Activated CD4-positive, CD25-positive, alpha-beta regulatory T cell (primary cell): ENCODE measurements at places on chromosomes 12 and 14.

DNA sequence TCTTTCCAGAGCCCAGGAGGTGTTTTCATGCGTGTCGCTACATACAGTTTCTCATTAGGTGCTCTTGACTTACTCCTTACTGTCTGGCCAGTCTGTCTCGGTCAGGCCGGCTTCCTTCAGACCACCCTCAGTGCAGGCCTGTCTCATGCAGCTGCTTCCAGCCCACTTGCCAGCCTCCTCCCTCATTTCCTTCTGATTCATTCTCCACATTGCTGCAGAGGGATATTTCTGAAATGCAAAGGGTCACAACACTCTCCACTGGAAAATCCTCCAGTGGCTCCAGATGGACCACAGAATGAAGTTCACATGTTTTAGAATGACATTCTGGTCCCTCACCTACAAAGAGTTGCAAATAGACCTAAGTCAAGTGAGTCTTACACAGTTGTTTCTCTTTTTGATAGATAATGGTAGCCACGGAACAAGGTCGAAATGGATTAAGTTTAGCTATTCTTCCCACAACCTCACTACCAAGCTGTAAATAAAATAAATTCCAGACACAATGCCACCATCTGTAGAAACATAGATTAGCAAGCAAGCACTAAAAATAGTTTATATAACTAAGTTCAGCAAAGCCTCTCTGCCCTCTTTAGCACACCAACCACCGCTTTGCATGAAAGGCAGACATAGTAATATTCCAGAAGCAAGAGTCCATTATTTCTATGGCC is 146.9 kb downstream of the ESR2 start:
- DNase-seq = no peak

GRCh38 chr14:90676356-90676755 is 139.9 kb downstream of the TTC7B start:
- no peak for DNase-seq

GRCh38 chr12:105911966-105912365 is 226.8 kb downstream of the NUAK1 start:
- DNase-seq = no peak

GRCh38 chr12:121795034-121795968 is 1.8 kb upstream of the RHOF start:
- DNase-seq = peak; percentile 76

DNA sequence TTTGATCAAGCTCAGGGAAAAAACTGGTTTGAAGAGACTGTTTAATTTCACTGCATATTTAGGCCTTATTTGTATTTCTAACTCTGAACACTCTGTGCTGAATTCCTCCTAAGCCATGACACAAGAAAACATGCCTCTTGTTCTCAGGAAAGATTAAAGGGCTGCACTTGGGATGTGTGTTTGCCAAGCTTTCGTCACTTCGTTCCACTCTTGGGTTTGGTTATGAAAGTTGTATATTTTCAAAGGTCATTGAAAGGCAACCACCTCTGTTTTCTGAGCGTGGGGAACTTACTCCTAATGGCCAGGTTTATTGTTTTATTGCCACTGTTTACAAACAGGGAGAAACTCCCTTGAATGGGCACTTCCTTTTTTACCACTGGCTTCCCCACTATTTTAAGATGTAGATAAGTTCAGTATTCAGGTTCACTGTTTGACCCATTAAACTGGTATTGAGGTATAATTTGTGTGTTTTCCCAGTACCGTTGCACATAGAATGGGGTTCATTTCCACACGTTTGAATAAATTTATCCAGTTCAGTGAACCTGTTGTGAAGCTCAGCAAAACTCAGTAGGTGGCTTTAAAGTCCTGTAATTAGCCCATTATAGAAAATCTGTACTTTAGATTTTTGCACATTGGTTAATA is 65.3 kb downstream of the NKX2-1 start:
- no peak for DNase-seq

DNA sequence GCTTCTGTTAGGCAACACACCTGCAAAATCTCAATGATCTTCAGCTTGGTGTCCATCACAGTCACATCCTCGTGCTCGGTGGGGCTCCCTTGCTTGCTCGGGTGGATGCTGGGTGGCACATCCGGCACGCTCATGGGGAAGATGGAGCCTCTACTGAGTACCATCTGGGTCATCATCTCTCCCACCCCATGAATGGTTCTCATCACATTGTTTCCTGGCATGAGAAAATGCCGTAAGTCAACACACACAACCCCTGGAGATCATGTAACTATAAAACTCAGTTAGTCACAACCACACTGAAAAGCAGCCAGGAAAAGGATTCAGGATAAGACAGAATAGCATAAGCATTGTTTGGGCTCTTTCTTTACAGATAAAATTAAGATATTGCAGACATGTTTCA is 201.1 kb downstream of the ITPR2 start:
- DNase-seq = no peak

GRCh38 chr12:3371018-3371417 is 120.0 kb upstream of the PRMT8 start:
- no peak for DNase-seq

GRCh38 chr12:76940671-76941445 is 62.0 kb upstream of the CSRP2 start:
- DNase-seq = no peak
